Omental fat pad (tissue), 4 donors: ENCODE measurements at places on chromosomes 6 and 20. TPM values are rescaled to one million over a fixed set of nuclear protein-coding genes. Genes with fewer than 3 reads are reported as not detected.

Gene CST5
- not detected for total RNA-seq

Gene EIF6
- 89.4 TPM for total RNA-seq

Gene ARMH2
- not detected for total RNA-seq

Gene SRC
- total RNA-seq = 29.3 TPM

Gene MAPK13
- total RNA-seq = 18.3 TPM

Gene PDSS2
- 9.6 TPM for total RNA-seq

Gene HLA-DPB1
- 120 TPM for total RNA-seq
